Heart right ventricle (tissue), 16 donors: ENCODE measurements at places on chromosomes 7 and 10. TPM values are rescaled to one million over a fixed set of nuclear protein-coding genes. Genes with fewer than 3 reads are reported as not detected.

DNA sequence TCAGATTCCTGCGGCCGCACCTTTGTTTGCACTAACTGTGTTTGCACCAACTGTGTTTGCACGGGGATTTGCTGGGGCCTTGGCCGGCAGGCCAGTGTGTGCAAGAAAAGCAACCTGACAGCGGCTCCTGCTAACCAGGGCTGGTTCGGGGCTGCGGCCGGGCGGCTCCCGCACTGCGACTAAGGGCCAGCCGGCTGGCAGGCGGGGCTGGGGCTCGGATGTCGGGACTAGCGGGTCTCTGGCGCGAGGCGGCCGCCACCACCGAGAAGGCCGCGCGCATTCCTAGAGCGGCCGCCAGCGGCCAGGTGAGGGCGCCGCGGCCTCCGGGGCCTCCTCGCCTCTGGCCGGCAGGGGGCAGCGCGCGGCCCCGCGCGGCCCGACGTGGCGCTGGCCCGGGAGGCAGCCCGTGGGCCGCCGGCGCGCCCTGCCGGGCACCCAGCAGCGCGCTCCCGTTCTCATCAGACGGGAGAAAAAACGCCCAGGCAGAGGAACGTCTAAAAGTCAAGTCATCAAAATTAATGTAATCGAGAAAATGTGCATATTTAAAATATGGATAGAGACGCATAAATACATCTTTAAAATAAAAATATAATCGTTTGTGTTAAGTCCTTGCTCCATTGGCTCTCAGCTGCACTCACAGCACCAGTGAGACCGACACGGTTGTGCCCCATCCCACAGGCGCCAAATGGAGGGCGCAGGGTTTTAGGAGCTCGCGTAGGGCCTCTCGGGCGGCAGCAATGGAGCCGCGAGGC lies 38.5 kb downstream of the ZNF777 start:
- DNase-seq: peak; percentile 28

- DNase-seq: no peak
Measured at GRCh38 chr7:65746398-65746669, 126.5 kb upstream of the VKORC1L1 start.

- peak; percentile 59 for DNase-seq
Measured at GRCh38 chr7:29189743-29190201, 4.8 kb upstream of the CHN2 start.

- DNase-seq: no peak
Measured at GRCh38 chr10:58347967-58348366, 13.2 kb downstream of the UBE2D1 start.

- no peak for DNase-seq
Measured at GRCh38 chr10:81733542-81733941, 141.5 kb upstream of the NRG3 start.

The TSPAN15 gene
- 16.5 TPM for total RNA-seq

The CDHR3 gene
- 1.5 TPM for total RNA-seq

DNA sequence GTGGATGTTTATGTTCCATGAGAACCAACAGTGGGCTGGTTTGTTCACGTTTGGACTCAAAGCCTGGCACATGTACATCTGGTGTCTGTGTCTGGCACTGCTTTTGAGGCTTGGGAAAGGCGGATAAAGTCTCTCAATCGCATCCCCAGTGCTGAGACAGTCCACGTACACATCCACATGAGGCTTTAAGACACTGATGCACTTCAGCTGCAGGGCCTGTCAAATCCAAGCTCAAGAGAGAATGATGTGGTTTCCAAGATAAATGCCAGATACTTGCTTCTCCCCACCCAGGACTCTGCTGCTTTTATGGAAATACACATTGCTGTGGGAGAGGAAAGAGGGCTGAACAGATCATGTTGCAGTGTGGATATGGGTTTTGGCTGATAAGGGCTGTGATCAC lies 178.4 kb downstream of the ADARB2 start:
- DNase-seq: no peak

The C10orf95 gene
- total RNA-seq: not detected

DNA sequence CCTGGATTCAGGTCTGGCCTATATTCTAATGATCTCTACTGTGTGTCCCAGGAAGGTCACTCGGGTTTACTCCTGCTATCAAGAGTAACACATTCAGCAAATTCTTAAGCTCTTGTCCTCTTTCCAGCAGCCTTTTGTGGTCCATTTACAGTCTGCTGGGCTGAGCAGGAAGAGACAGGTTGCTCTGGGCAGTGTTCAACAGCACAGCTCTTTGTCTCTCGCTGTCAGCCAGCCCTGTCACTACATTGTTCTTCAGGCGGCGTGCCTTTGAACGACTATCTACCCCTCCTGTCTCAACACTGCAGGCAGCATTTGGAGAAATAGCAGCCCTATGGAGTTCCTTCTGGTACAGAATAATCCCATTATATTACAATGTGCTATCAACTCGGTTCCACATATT lies 192.2 kb upstream of the TBX20 start:
- peak; percentile 49 for DNase-seq

The INMT gene
- 22.2 TPM for total RNA-seq

DNA sequence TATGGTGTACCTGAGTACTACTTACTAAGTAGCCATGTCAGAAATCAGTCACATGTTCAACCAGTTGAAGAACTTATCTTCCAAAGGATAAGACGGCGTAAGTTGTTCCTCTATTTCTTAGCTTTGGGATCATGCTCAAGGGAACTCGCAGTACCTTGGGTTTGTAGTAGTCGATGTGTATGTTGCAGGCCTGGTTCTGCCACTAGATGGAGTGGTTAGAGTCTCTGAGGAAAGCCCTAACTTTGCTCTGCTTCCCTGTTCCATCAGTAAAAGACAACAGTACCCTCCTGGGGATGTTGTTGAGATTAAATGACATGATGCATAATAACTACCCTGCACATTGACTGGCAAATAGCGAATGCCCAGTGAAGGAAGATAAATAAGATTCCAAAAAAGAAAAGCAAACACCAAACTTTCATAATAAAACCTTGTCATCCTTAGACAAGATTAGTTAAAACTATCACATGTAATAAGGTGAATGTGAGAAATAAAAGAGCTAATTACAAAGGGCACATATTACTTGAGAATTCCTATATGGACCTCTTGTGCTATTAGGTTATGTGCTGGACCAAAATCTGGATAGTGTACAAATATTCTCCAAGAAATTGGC lies 165.9 kb downstream of the ABCA13 start:
- DNase-seq: no peak

DNA sequence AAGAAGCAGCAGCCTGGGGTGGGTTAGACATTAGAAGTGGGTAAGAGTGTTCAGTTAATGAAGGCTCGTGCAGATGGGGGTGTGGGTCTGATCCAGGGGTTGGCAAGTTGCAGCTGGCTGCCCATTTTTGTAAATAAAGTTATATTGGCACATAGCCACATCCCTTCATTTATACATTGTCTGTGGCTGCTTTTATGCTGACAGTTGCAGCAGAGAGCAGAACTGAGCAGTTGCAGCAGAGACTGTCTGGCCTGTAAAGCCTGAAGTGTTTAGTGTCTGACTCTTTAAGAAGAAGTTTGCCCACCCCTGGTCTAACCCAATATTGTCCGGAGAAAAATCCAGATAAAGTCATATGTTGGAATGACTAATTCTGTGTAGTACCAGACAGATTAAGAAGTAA lies 38.1 kb downstream of the GLRX3 start:
- no peak for DNase-seq

The RTKN2 gene
- total RNA-seq: 0.13 TPM

GRCh38 chr10:69600761-69601330 lies 27.6 kb upstream of the NEUROG3 start:
- DNase-seq: no peak

The LRRC72 gene
- not detected for total RNA-seq

The CC2D2B gene
- total RNA-seq: 0.51 TPM

DNA sequence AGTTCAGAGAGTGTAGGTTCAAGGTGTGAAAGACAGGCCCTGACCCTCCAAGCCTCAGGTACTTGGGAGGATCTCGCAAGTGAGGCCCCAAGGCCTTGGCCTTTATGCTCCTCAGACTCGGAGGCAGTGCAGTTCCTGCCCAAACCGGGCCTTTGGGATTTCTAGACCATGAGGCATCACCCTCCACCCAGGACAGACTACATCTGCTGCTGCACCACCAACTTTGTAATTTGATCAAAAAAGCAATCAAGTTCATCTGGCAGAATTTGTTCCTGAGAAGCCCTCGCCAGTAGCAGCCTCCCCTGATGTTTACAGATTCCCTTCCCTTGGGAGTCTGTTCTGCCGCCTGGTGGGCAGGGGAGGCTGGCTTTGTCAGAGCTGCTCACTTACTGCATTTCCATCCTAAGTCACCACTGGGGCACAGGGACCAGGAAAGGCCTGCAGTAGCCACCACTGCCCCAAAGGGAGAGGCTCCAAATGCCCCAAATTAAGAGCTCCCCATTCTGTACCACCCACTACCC lies 2.1 kb downstream of the CAMK2G start:
- no peak for DNase-seq

The ANKRD30A gene
- not detected for total RNA-seq

The ABCB4 gene
- 7.1 TPM for total RNA-seq

DNA sequence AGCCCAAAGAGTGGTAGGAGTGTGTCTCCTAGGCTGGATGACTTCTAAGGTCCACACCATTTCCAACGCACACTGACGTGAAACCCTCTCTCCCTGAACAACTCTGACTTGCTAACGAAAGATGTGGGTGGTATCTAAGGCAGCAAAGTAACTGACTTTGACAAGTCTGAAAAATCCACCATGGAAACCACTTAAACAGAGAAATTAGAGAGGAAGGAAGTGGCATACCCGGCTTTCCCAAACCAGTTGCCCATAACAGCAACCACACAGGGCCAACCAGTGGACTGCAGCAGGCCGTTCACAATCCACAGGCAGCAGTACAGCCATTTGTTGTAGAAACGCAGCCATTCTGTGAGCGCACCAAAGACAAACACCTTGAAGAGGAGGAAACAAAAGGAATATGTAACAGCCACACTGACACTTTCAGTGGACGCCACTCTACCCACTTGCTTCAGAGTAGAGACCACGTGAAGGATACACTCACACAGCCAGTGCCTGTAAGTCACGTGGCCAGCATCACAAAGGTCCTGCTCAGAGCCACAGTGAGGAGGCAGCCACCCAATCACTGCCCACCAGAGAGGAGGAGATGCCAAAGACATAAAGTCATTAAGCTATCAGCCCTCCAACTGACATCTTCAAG lies 39.8 kb downstream of the SLC37A3 start:
- DNase-seq: no peak

DNA sequence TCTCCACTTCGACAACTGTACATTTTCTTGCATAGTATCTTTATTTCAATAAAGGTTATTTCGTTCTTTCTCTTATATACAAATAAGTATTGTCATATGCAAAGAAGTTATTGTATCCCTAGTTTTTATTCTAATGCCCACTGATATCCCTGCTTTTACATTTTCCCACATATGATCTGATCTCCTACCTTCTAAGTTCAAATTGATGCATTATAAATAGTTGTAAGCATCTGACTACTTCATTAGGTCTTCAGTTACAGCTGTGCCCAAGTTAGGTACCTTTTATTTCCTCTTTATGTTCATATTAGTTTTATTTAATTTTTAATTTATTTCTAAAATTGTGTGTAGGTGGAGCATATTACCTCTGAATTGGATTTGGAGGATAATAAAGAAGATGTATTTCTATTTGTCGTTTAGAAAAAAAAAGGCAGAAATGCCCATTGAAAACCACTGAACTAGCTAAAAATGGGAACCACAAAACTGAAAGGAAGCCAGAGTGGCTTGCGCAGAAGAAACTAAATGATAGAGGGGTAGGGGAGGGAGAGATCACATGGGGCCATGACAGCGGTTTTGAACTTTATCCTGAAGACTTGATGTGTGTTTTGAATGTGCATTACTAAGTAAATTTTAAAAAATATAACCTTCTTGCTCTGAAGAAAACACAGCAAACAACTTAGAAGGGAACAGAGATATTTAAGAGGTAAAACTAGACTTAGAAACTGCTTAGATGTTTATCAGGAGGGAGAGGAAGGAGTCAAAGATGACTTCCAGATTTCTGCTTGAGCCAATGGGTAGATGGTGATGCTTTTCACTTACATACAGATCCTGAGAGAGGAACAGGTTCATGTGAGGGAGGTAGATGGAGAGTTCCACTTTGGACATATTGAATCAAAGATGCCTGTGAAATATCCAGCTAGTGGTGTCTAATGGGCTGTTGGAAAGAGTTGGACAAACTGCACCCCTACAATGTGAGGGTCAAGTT lies 9.3 kb upstream of the ZC3HAV1L start:
- no peak for DNase-seq

DNA sequence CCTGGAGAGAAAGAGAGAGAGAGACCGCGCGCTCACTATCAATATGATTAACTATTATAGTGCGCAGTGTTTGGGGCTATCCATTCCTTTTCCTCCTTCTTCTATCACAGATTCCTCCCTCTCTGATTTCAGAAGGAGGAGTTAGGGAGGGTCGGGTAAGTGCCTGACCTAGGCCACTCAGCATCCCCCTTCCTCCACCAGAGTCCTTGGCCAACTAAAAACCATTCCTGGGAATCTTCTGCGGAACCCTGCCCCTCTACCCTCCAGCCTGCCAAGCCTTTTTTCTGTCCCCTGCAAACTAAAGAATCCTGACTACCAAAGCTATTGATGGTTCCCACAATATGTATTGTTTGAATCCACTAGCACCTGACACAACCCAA lies 256.2 kb upstream of the NFE2L3 start:
- no peak for DNase-seq

The POMZP3 gene
- total RNA-seq: 4.0 TPM

DNA sequence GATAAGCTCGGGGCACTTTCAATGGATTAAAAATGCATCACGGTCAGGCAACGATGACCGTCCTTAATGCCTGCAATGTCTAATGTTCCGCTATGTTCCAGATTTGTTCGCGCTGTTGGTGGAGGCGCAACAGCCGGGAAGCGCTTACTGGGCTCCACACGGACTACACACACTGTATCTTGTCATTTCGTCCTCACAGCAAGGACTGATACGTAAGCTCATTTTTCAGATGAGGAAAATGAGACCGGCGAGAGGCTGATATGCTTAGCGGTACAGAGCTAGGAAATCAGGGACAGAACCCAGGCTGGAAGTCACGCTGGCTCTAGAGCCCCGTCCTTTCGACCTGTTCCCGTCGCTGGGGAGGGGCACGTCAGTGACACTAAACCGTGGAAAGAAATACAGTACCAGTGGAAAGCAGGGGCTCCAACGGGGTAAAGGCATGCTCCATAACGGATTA lies 670 bp downstream of the TPK1 start:
- DNase-seq: peak; percentile 19
